ENCODE measurements at places on chromosomes 7 and 10.

GRCh38 chr7:47415318-47416212, 166.3 kb downstream of the TNS3 start:
- no peak for DNase-seq

- DNase-seq, result peak; percentile 47
Measured at GRCh38 chr10:102645388-102645740, 1.1 kb downstream of the TRIM8 start.

DNA sequence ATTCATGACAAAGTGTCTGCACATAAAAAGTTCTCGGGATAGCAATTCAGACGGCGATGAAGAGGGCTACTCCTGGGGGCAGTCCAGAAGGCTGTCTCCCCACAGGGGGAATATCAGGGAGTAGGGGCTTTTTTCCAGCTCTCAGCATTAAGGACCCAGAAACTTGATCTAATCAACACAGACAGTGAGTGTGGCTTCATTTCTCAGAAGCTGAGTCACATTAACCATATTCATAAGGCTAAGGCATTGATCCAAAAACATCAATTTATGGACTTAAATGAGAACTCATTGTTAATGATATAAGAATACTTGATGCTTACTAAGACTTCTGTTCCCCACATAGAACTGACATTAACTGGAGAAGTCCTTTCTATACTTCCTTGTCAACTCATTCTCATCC, 87.5 kb upstream of the AOAH start:
- no peak for DNase-seq

DNA sequence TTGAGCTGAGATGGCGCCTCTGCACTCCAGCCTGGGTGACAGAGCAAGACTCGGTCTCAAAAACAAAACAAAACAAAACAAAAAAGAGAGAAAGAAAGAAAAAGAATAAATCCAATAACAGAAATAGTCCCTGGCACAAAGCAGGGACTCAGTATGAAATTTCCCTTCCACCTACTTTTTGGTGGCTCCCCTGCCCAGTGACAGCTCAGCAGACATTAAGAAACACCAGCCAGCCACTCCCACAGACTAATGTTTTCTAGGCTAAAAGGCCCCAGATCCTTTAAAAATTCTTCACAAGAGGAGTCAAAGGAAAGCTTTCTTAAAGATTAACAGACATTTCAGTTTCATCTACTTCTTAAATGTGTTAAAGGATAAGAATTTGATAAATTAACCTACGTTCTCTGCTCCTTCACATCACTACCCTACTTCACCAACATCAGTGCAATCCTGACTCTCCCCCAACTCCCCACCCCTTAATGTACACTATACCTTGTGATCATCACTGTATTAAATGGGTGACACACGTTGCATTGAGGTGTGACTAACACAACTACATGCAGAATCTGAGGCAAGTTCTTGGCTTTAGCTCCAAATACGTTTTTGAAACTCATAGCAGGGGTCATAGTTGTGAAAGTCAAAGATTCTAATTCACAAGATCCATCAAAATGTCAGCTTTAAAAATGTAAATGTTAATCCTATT, 114.5 kb upstream of the CAV2 start:
- no peak for DNase-seq

GRCh38 chr10:102280397-102281101, 35.2 kb downstream of the GBF1 start:
- no peak for DNase-seq

DNA sequence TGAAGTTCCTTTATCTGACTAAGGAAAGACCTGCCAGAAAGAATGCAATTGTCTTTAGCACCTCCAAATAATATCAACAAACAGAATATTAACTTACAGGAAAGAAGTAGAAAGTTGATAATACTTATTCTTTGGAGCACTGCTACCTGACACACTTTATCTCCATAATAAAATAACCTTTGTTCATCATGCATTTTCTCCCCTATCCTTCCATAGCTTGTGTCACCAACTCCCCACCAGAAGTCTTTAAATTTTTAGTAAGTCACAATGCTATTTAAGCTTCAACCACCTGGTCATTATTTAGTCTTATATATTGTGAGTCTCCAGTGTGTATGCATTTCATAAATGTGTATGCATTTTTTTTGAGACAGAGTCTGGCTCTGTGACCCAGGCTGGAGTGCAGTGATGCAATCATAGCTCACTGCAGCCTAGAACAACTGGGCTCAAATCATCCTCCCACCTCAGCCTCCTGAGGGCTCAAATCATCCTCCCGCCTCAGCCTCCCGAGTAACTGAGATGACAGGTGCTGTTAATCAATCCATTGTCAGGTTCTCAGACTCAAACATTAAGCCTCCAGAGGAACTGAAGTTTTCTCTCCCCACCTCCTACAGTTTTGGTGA, 7.3 kb upstream of the CYP3A43 start:
- no peak for DNase-seq

- DNase-seq, result peak; percentile 37
Measured at GRCh38 chr7:27210441-27211083, 10.7 kb upstream of the HOXA13 start.

- DNase-seq, result no peak
Measured at GRCh38 chr10:18293536-18294510, 153.6 kb downstream of the CACNB2 start.

- no peak for DNase-seq
Measured at GRCh38 chr10:27680006-27680557, 65.5 kb downstream of the MKX start.

DNA sequence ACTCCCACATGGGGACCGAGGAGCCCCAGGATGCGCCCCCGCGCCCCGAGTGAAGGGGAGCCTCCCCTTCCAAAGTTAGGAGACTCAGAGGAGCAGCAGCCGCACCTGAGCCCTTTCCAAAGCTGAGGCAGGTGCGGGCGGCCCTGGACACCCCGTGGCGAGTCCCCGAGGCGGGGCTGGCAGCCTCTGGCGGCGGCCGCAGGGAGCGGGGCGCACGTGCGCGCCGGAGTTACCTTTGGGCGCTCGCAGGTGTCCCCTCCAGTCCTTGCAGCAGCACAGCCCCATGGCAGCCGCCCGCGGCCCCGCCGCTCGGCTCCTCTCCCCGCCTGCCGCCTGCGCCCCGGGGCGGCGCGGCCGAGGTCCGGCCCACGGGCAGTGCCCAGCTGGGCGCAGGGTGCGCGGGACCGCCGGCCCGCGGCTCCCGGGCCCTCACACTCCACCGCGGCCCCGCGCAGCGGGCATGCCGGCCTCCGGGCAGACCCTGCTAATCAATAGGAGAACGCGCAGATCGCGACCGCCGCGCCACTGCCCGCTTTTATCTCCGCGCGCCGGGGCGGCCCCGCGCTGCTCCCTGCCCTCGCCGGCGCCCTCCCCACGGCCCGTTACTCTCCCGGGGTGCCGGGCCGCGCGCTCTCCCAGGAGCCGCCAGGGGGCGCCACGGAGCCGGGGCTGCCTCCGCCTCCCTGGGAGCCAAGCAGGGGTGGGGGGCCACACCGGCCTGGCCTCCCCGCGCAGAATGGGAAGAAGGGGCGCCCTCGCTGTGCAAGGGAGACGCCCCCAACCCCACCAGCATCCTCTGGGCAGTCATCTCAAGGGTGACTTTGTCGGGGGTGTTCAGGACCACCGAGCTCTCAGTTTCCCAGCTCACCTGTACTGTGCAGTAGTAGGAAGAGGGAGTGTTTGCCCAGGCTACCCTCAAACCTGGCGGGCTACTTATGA, 80.8 kb downstream of the ARHGAP22 start:
- no peak for DNase-seq

DNA sequence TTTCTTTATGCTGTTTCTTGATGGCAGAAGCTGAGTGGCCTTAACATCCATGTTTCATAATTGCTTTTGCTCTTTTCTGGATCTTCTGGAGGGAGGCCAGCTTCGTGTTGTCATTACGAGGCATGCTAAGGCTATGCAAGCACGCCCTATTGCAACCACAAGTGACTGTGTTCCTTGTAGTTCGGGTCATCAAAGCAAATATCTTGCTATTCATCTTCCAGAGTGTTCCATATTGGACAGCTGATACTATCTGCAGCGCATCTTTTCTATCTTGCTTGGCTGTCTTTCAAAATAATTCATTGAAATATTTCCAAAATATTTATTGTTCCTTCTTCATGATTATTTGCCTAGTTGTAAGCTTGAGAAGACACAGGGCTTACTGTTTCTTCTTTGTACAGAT, 5.0 kb downstream of the EPHB6 start:
- DNase-seq, result no peak

DNA sequence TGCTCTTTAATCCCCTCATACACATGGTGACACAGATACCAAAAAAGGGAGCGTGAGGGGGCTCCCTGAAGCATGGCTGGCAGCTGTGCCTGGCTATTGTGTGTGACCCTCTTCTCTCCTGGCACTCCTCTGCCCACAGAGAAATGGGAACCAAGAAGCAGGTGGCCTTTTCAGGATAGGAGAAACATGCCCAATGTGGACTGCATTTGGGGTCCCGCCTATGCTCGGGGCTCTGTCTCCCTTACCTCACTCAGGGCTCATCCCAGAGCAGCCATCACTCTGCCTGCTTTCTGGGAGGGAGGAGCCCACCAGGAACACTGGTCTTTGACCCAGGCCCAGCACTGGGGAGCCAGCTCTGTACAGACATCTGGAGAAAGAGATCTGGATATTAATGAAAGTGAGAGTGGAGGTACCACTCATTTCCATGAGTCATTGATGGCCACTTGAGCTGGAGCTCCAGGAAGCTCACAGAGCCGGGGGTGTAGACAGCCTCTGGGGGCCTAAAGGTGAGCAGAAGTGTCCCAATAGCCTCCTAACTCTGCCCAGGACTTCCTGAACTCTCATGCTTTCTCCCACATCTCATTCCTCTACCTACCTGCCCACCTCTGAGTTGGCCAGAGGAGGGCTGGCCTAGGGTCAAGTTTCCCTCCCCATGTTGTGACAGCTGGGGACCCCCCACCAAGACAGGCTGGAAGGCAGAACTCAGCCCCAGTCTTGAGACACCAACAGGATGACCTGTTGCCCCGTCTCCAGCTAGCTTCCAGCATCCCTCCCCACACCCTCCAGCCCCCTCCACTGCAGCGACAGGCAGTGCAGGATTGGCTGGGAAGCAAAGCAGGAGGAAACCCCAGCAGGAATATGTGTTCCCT, 42.6 kb downstream of the DRGX start:
- DNase-seq, result no peak

GRCh38 chr7:157309988-157310668, 26.7 kb upstream of the DNAJB6 start:
- DNase-seq, result no peak

- no peak for DNase-seq
Measured at GRCh38 chr7:48004032-48004431, 24.6 kb upstream of the HUS1 start.

GRCh38 chr10:59237775-59238174, 61.3 kb downstream of the PHYHIPL start:
- DNase-seq, result no peak

DNA sequence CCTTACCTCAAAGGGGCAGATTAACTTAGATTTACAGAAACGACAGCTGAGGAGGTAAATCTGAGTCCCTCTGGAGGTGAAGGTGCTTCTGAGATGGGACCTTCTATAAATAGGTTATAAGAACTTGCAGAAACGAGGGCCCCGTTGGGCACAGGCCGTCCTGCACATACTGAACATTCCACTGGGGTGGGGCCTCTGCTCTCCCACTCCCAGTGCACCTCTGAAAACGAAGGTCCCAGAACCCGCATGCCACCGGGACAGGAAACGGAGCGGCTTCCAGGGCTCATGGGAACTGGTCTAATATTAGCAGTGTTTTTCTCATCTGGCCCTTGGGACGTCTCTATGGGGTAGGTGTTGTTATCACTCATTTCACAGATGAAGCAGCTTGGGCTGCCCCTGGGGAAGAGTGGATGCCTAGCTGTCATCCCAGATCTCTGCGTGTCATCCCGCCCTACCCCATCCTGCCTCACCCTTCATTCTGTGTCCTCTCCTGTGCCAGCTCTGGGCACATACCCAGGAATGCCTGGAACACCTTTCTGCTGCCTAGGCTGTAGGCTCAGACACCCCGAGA, 19.6 kb downstream of the C10orf62 start:
- DNase-seq, result no peak

DNA sequence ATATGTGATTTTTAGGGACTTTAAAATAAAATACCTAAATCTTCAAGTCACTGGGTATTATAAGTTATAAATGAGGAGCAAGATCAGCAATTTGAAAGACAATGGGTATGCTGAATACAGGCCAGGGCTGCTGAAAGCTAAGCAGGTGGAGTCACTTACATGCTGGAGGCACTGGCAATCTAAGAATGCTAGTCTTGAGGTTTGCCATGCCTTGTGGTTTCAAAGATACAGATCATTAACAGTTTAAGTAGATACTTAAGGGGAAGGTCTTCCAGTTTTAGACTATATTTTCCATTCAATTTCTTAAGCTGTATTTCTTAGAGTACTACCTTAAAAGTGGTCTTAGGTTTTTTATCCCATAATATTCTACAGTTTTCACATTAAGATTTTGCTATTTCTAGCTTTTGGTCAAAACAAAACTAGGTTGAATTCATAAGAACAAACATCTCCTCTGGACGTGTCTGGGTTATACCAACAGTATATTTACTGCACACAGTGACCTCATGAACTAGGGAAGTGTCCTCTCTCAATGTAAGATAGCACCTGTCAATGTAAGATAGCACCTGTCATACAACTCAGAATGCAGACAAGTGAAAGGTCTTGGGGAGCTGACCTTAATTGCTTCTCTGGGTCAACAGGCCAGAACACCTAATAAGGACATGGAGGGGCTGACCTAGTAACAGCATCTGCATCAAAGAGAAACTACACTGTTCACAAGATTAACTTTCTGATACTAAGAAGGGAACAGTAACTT, 2.0 kb downstream of the SRI start:
- no peak for DNase-seq

- no peak for DNase-seq
Measured at GRCh38 chr7:123763191-123763661, 14.4 kb upstream of the WASL start.

DNA sequence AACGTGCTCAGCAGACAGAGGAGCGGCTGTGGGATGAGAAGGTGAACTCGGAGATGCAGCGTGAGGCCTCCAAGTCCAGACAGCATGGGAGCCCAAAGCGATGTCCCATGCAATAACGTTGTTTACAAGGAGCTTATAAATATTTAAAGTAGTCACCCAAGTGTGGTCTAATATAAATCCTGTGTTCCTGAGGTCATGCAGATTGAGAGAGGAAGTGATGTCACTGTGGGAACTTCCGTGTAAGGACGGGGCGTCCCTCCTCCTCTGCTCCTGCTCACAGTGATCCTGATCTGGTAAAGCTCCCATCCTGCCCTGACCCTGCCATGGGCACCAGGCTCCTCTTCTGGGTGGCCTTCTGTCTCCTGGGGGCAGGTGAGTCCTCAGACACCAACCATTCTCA, 94.7 kb upstream of the PRSS58 start:
- DNase-seq, result no peak

Measured in stimulated activated CD4-positive, alpha-beta T cell treated with anti-CD3 and anti-CD28 coated beads, Interleukin-1b, Interleukin-23, amount 100 ng/mL, for 48 hours (primary cell).